ENCODE measurements at places on chromosomes 2 and 18.

- no peak for DNase-seq
These were observed 48.4 kb upstream of the HAAO start for GRCh38 chr2:42840760-42841159.

DNA sequence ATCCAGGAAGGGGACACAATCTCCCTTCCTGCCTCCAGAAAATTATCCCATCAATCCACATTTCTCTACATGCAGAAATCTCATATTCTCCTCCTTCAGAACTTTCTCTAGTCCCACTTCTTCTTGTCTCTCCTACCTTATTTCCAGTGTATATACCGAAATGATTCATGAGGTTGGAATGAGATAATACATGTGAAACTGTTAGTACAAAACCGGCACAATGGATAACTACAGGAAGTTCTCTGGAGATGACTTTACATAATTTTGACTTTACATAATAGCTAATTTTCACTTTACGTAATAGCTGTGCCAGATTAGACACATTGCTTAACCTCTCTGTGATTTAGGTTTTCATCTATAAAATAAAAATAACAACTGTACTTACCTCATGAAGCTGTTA, 801.3 kb downstream of the ERBB4 start:
- peak; percentile 71 for DNase-seq

GRCh38 chr18:45686891-45687611, 36.9 kb upstream of the SLC14A1 start:
- no peak for DNase-seq

- peak; percentile 47 for DNase-seq
These were observed 20.1 kb downstream of the BCL2L11 start for GRCh38 chr2:111140815-111141214.

- no peak for DNase-seq
These were observed 500.2 kb downstream of the FBXO15 start for GRCh38 chr18:73647391-73647790.

DNA sequence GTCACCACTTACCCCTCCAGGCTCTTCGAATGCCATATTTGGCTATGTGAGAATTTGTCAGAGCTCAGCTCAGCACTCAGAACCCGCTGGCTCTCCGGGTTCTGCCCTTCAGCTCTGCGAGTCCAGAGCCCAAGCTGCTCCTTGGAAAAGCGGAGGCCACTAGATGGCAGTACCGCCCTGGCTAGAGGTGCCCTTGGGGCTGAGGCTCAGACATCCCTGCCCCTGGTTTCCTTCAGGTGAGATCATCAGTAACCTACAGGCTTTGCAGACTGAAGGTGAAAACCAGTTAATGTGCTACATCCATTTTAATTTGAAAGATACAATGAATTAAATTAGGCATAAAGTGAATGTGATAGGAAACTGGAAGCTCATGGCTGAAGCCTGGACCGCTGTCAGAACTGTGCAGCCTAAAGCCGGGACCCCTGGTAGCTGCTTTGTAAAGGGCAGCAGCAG, 285.6 kb downstream of the AGAP1 start:
- peak; percentile 88 for DNase-seq

DNA sequence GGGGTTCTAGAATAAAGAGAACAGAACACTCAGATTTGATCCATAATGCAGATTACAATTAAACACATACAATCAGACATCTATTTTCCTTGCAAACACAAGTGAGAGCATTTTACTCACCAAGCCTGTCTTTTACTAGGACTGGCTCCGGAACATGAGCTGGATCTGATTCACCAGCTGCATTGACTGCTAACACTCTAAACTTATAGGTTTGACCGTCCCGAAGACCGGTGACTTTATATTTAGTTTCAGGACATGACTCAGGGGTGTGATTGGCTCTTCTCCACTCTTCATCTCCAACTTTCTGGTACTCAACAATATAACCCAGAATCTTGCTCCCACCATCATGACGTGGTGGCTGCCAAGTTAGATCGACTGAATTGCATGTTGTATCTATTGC, 112.4 kb downstream of the PLEKHA3 start:
- DNase-seq = no peak

GRCh38 chr18:74604361-74604760, 6.7 kb downstream of the ZNF407 start:
- no peak for DNase-seq

- peak; percentile 40 for DNase-seq
These were observed 266.6 kb downstream of the NR4A2 start for GRCh38 chr2:156065912-156066311.

DNA sequence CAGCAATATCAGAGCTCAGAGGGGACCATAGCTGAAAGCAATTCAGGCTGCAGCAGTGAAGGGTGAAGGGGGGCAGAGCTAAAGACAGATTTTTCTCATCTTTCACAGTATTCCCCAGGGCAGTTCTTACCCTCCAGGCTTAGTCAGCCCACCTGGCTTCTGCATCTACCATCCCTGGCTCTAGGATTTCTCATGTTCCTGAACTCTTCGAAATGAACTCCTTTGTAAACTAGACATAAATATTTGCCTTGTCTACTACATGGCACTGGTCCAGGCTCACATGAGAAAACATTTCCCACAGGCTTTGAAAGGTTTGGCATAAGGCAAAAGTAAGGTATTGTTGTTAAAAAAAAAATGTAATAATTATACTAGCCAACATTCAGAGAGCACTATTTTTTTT, 23.6 kb upstream of the NEB start:
- DNase-seq = no peak

DNA sequence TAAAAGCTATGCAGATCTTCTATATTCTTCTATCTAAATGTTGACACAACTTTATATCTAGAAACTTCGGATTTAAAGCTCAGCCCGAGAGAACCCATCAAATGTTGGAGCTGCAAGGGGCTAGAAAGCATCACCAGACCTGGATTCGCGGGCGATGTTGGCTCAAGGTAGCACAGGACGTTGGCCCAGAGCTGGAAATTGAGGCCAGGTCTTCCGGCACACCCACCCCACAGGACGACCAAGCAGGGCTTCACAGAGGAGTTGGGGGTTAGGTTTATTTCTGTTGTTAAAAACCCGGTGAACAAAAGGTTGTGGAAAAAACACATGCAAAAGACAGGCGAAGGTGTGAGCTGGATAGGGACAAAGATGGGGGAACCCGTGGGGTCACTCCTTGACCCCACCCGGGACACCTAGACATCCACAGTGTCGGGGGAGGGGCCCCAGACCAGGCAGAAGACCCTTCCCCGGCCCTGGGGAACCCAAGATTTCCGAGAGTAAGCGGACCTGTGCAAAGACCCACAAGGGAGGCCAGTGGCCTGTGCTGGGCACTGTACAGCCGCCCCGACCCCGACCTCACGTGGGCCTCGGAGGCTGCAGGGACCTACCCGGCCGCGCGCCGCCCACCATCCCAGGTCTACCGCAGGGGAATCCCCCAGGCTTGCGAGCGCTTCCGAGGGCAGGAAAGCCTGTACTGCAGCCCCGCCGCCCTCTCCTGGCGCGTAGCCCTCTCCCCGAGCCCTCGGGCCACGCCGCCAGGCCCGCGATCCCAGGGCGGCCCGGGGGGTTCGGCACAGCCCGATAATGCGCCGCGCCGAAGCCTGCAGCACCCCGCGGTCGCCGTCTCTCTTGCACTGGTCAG, 1.8 kb upstream of the AGBL5 start:
- DNase-seq = peak; percentile 32

DNA sequence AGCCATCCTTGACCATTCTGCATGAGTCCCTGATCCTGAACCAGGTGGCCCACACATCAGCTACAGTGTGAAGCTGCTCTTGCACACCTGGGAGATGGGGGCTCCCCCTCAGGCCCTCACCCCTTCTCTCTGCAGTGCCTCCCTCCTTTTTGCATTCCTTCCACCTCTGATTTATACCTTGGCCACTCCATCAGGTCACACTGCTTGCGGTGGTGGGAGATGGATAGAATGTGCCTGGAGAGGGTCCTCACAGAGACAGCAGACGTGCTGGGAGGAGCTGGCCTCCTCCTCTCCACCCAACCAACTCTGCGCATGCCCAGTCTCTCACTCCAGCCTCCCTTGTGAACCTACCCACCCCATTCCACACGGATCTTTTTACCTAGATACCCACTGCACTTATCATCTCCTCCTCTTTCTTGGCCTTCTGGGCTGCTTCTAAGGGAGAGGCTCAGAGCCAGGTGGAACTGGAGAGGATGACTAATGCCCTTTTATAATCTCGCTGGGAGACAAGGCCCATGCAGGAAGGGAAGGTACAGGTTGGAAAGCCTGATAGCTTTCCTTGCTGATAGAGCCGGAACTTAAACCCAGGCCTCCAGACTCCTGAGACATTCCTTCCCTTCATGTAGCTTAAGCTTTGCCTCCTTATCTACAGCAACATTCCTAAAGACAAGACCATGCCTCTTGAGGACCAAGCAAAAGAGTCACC, 205.1 kb downstream of the ZBTB7C start:
- peak; percentile 59 for DNase-seq

DNA sequence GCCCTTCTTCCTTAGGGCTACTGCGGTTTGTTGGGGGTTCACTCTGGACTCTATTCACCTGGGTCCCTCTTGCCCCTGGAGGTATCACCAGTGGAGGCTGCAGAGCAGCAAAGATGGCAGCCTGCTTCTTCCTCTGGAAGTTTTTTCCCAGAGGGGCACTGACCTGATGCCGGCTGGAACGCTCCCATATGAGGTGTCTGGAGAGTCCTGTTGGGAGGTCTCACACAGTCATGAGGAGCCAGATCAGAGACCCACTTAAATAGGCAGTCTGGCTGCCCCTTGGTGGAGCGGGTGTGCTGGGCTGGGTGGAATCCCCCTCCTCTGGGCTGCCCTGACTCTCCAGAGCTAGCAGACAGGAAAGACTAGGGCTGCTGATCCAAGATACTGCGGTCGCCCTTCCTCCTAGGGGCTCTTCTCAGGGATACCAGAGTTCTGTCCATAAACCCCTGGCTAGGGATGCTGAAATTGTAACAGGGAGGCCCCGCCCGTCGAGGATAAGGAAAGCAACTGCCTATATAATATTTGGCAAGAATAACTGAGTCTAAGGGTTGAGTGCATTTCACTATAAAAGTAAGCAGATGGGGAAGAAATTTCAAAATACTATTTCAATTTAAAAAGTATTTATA, 140.7 kb downstream of the NOL4 start:
- DNase-seq = no peak

DNA sequence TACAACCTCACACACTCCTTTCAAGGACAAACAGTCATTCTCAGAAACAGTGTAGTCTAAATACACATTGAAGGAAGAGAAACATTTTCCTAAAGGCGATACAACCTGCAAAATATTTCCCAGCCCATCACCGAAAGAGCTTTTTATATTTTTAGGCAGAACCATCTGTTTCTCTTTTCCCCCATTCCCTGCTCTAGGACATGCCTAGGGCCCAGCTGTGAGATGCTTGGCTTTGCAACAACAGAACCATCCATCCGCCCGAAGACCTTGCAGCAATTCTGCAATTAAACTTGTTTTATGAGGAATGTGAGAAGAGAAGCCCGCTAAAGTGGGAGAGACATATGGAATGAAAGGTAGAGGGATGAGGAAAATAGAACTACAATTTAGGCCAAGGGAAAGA, 105.6 kb upstream of the RFX8 start:
- DNase-seq = no peak

DNA sequence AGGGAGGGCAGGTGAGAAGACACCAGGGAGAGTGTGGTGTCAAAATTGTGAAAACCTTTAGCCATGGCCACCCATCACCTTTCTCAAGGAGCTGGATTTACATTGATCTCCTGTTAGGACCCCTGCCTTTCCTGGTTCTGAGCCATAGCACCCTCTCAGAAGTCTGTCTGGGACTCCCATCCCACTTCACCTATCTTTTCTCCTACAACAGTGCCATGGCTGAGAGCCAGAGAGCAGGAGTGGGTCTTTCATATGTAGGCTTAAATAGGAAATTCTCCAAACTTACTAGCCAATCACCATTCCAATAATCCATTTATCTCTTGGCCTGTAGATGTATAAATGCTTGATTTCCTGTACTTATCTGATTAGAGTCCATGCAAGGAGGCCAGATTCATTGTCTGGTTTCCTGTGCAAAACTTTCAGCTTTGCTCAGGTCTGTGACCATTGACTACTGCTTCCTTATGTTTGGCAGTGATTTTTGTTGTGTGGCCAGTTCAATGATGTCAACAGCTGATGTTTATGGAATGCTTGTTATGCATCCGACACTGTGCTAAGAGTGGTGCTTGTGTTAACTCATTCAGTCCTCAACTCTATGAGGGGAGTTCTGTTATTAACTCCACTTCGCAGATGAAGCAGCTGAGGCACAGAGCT, 57.6 kb upstream of the IGFBP5 start:
- DNase-seq = no peak

- peak; percentile 36 for DNase-seq
These were observed 24.3 kb downstream of the NCOA1 start for GRCh38 chr2:24515335-24515734.

GRCh38 chr18:10374636-10375293, 79.7 kb upstream of the APCDD1 start:
- peak; percentile 75 for DNase-seq

DNA sequence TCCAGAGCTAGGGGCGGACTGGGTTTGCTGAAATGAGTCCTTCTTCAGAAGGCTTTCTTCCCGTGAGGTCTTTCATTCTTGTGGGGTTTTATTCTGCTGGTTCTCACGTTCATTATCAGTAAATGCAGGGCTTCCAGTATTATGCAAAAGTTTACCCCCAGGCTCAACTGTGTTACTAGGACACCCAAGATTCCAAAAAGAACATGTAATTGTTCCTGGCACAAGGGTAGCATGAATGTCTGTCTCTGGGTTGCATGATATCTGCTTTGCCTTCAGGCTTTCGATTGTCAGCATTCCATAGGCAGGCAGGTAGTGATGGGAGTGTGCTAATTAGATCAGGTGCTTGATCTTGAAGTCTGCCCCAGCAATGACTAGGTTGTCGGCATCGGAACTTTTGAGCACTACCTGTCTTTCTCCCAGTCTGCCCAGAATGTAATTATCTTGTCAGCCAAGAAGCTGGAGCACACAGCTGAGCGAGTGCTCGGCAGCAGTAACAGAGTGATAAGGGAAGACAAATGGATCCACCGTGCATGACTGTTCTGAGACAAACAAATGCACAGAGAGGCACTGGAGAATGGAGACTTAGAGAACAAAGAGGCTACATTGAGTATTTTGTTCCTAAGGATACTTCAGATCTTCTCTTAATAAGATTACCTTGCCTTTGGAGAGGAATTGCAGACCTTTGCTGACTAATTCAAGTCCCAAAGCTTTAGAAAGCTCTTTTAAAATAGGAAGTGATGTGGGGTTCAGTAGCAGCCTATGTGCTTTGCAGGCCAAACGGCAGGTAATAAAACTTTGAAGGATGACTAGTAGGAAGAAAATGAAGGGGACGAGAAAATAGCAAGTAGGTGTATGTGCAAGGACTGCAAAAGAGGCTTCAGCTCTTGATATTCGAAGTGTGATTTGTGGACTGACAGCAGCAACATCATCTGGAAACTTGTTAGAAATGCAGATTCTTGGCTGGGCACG, 41.9 kb downstream of the ITGB6 start:
- peak; percentile 92 for DNase-seq

- DNase-seq = no peak
These were observed 109.7 kb downstream of the SP100 start for GRCh38 chr2:230525682-230526081.

- DNase-seq = no peak
These were observed 33.5 kb downstream of the ZNF532 start for GRCh38 chr18:58898010-58898799.

DNA sequence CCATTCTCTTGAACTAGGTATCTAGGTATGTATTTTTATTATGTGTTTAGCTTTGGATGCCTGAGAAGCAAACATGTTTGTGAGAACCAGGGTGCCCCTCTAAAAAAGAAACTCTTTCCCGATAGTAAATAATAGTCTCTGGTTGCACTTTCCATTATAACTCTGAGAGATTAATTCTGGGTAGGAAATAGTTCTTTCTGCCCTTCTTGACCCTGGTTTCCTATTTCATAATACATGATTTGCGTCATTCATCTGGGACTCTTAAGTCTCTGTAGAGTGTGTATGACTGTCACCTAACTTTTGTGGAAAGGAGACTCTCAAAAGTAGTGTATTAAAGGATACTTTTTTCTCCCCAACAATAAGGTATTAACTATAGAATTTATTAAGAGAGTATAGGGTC, 31.5 kb downstream of the ACSL3 start:
- DNase-seq = peak; percentile 65
